IMR-90 (cell line): ENCODE measurements at places on chromosomes 1 and 21. TPM values are rescaled to one million over a fixed set of nuclear protein-coding genes. Genes with fewer than 3 reads are reported as not detected.

EXO1 gene
- 3.9 and 5.1 TPM in 2 replicates for polyA plus RNA-seq

KIAA1614 gene
- polyA plus RNA-seq: 3.0 and 3.5 TPM in 2 replicates

CDA gene
- polyA plus RNA-seq: 9.4 and 10.7 TPM in 2 replicates

TMEM82 gene
- not detected in 2 replicates for polyA plus RNA-seq

- no peak for DNase-seq
- H3K4me1 ChIP-seq: no peaks in the 10 kb centered on the region; the same call in 1 of the 2 replicates
- H3K4me3 ChIP-seq: no peak overlapping the region
Measured at GRCh38 chr1:45411510-45411899, 71.3 kb upstream of the MUTYH start.

DNA sequence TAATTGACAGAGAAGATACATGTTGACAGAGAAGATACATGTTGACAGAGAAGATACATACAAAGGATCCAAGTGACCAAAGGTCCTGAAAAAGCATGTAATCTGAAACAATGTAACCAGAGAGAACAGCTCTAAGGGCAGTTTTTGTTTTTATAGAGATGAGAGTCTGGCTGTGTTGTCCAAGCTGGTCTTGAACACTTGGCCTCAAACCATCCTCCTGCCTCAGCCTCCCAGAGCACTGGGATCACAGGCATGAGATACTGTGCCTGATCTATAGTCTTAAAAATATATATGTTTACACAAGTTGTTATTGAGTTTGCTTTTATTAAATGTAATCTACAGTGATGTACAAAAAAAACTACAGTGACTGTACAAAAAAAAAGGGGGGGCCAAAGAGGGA, 12.5 kb downstream of the MEAF6 start:
- peaks cover 37% of the 10 kb centered on the region for H3K36me3 ChIP-seq
- H3K4me1 ChIP-seq: no peaks in the 10 kb centered on the region

DNA sequence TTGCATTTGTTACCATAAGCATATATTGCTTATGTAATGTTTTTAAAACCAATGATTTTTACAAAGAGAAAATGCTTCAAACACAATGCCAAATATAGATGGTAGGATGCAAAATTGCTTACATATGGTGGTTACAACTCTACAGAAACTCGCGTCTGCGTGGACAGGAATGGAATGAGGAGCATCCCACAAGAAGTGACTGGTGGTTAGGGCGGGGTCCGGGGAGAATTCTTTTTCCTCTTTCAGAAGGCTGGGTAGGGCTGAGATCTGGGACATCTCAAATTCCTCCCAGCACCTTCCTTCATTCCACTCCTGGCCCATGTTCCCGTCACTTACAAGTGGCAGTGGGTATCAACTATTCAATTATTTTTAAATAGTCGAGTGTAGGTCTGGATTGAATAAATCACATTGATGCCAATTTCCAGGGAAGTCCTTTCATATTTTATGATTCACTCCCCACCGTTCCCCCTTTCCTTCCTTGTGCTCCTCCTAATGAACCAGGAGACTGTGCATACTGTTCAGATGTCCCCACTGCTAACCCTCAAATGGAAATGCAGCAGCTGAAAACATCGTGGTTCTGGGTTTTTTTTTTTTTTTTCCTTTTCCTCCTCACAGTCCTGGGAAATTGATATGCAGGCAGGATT, 174.5 kb upstream of the POU3F1 start:
- H3K4me3 ChIP-seq: no peak overlapping the region
- H3K4me1 ChIP-seq: no peaks in the 10 kb centered on the region; the same call in 1 of the 2 replicates
- no peaks in the 10 kb centered on the region for H3K36me3 ChIP-seq
- H3K27ac ChIP-seq: no peak overlapping the region
- peak; percentile 29 for DNase-seq
- no peaks in the 10 kb centered on the region for H3K27me3 ChIP-seq

DNA sequence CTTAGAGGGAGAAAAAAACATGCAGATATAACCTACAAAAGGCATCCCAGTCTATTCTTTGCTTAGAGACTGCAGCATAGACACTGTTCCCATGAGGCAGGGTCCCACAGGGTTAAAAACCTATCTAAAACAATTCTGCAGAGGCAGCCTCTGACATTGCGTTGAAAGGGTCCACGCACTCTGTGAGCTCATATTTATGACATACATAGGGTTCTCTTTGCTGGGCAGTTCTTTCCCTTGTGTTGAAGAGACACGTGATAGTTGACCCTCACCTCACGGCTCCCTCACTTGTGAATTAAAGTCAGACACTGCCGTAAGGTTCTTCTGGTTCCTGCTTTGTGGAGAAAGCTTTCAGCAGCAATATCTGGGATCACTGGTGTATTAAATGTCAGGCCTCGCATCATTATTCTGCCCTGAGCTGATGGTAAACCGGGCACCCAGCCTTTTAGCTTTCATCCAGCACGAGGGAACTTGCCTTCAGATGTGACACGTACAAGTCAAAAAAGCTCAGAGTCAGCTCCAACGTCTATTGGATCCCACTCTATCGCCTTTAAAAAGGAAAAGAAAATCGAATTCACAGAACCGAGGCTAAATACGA, 52.8 kb upstream of the HNRNPU start:
- no peaks in the 10 kb centered on the region for H3K36me3 ChIP-seq
- no peak overlapping the region for H3K27ac ChIP-seq
- no peak overlapping the region for H3K4me3 ChIP-seq
- DNase-seq: no peak
- H3K27me3 ChIP-seq: no peaks in the 10 kb centered on the region
